ENCODE measurements at places on chromosomes 4 and X.

GRCh38 chr4:148097801-148098200 lies 344.4 kb downstream of the NR3C2 start:
- no peak for DNase-seq

GRCh38 chr4:113564493-113564892 lies 197.0 kb downstream of the CAMK2D start:
- DNase-seq: no peak

- no peak for DNase-seq
Observed at GRCh38 chr4:54099748-54100574, at the start of gene GSX2. GSX2 (plus strand) TSS chr4:54100163; CDS start chr4:54100345, 182 bp downstream.

DNA sequence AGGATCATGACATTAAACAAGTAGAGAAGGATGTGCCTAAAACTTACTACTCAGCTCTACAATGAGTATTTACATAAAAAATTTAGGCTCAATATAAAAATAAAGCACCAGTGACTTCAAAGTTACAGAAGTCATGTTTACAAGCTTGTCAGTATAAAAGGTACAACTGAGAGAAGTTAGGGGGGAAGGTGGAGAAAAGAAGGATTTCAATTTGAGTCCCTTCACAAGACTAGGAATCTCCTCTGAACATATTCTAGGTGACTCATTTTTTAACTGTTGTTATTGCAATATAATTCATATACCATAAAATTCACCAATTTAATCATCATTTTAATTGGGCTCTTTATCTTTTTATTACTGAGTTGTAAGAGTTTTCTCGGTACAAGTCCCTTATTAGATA lies 26.9 kb downstream of the FRYL start:
- DNase-seq: no peak

DNA sequence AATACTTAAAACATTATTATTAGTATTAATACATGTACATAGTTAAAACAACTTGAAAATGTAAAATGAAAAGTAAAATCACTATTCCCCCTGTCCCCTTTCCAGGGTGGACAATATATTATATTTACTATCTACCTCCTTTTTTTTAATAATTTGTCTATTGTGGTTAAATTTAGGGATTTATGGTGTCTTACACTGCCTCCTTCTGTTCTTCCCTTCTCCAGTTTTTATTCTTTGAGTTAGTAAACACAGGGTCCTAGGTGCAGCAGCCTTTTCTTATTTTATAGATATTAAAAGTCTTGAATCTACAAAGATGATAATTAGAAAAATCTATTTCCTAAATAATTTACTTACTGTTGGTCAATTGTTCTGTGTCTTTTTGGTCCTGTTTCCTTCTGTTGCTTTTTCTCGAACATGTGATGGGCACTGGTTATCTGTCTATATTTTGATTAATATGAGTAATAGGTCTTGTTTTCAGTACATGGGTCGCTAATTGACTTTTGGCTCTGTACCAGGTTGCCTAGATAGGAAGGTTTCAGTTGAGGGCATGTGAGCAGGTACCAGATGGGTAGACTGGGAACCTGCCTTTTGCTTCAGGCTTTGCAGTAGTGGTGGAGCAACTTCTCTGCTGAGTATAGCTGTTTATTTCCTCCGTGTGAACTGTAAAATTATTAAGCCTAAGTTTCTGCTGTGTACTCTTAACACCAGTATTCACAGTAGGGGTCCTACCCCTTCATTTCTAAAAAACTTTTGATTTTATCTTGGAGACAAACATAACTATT lies 1.1 kb downstream of the NUDT9 start:
- no peak for DNase-seq

DNA sequence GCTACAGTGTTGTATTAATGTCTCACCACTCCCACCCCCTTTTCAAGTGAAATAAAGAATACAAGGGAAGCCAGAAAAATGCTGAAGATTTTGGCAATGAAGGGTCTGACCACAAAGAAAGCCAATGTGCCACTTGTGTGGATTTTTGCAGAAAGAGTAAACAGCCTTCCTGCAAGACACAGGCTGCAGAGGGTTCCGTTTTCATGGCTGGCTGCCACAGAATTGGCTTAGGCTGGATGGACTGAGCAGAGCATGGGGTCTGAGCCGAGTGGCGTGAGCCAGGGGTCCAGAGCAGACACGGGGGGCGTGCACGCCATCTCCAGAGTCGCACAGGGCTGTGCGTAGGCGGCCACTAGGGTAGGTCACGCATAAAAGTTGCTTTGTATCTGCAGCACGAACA lies 69.2 kb downstream of the MTNR1A start:
- DNase-seq: no peak

GRCh38 chr4:106898621-106899230 lies 137.4 kb downstream of the DKK2 start:
- peak; percentile 16 for DNase-seq

Data from activated naive CD8-positive, alpha-beta T cell treated with anti-CD3 and anti-CD28 coated beads, Interleukin-2, amount 50 U/mL, for 24 hours (primary cell).